ENCODE measurements at places on chromosomes 6 and 20. TPM values are rescaled to one million over a fixed set of nuclear protein-coding genes. Genes with fewer than 3 reads are reported as not detected.

GRCh38 chr20:22557403-22558276, 26.7 kb downstream of the FOXA2 start:
- no peak for DNase-seq

DNA sequence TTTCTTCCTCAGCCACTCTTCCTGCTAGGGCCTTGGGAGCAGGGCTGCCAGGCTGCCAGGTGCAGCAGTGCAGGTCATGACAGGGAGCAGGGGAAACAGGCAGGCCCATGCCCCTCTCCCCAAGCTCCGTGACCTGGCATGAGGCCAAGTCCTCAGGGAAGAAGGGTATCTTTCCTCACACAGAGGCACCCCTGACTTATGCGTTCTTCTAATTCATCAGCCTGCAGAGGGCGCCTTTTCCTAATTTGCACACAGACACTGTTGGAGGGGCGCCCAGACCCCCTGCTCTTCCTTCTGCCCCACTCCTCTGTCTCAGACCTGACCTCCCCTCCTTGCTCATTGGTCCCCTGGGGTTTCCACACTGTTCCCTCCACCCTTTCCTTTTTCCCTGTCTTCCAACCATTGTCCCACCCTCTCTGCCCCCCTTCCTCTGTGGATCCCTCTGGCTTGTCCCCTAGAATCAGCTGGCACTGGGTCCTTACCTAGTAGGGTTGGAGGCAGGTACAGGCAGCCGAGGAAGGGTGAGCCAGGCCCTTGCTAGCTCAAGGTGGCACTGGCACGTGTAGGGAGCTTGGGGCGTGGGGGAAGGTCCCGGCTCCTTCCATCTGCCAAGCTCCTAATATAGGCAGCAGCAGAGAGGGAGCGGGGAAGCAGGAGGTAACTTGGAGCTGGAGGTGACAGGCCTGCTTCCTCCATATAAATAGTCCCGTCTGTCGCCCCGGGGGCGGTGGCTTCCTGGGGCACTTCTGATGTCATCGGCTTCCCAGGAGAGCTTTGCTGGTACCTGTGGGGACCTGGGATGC, 154.9 kb upstream of the MLN start:
- DNase-seq, result no peak

DNA sequence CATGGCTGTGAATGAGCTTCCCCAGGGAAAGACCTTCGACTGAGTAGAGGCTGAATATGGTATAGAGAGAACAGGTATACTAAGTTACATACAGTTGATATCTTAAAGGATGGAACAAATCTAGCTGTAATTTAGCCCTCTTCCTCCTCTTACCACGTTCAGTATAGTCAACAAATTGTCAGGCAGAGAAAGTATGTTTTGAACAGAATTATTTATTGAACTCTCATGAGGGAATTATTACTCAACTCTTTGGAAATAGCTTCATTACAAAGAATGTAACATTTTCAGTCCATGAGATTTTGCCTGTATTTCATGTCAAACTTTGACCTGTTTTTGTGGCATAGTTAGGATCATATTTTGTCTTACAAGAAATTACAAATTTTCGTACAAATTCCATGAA, 63.0 kb downstream of the SH3BGRL2 start:
- DNase-seq, result no peak

- no peak for DNase-seq
These were observed 19.7 kb downstream of the CGA start for GRCh38 chr6:87075168-87075567.

DNA sequence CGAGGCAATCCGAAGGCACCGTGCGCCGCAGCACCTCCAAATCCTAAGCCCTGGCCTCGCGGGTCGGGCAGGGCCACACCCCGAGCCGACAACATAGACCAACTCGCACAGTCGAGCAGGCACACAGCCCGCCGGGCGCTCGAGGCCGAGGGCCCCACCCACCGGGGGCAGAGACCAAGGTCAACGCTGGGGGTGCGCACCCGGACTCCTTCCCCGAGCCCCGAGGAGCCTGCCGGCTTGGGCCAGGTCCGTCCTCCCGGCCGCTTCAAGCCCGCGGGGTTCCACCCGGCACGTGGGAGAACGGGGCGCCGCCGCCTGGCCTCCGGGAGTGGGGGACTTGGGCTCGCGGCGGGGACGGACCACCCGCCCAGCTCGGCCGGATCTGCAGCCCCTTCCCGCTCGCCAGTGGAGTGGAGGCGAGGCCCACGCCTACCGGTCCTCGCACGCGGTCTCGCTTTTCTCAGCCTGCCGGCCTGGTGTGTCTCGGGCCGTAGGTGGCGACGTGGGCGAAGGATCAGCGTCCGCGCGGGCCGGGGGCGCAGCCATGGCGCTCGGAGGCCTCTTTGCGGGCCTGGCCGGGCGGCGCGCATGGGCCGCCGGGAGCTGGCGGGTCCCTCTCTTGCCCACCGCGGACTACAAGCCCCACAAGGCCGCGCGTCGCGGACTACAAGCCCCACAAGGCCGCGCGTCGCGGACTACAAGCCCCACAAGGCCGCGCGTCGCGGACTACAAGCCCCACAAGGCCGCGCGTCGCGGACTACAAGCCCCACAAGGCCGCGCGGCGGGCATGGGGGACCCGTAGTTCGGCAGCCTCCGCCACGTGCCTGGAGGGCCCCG, at the start of gene UCKL1:
Gene UCKL1, minus strand, starts transcription at position 590 of the 837 bp plus-strand sequence. Its CDS starts 44 bp downstream, at position 546.
- peak; percentile 94 for DNase-seq

GRCh38 chr20:36784900-36785299, 11.3 kb upstream of the DSN1 start:
- DNase-seq, result no peak

GRCh38 chr6:122647765-122648164, 37.6 kb downstream of the PKIB start:
- no peak for DNase-seq

DNA sequence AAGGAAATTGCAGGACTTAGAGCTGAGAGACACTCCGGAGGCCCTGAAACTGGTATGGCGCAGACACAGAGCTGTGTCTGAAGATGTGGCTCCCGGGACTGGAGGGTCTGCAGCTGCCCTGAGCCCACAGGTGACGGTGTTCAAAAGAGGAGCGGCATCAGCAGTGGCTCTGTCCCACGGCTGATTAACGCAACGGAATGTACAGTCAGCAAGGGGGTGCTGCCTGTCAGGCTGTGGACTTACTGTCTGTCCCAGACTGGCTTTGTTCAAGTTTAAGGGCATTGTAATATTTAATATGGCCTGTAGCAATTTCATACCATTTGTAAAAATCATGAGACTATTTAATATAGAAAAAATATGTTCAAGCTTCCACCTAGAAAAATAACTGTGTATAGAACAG, 228.0 kb upstream of the TAB2 start:
- no peak for DNase-seq

- no peak for DNase-seq
These were observed 122.4 kb downstream of the IPCEF1 start for GRCh38 chr6:154234019-154234772.

FILIP1 gene
- total RNA-seq, result 4.3 TPM

RIPPLY2 gene
- not detected for total RNA-seq

HCK gene
- total RNA-seq, result 27.4 TPM

SLC24A3 gene
- 5.9 TPM for total RNA-seq

CRISP3 gene
- 0.73 TPM for total RNA-seq

PDYN gene
- total RNA-seq, result not detected

MCCD1 gene
- total RNA-seq, result not detected
